NCI-H1092 treated with DMSO at 0.1 percent for 48 hours (cell line): ENCODE measurements at places on chromosomes 1 and 21.
A peak's percentile ranks its signal among the peaks of the same experiment; 100 is the strongest.

- DNase-seq = no peak
Measured at GRCh38 chr1:2850502-2850901, 49.0 kb upstream of the TTC34 start.

GRCh38 chr1:215835951-215836350 is 268.8 kb downstream of the KCTD3 start:
- DNase-seq = no peak

- peak; percentile 42 for DNase-seq
Measured at GRCh38 chr21:16587141-16587581, 857.4 kb downstream of the USP25 start.

DNA sequence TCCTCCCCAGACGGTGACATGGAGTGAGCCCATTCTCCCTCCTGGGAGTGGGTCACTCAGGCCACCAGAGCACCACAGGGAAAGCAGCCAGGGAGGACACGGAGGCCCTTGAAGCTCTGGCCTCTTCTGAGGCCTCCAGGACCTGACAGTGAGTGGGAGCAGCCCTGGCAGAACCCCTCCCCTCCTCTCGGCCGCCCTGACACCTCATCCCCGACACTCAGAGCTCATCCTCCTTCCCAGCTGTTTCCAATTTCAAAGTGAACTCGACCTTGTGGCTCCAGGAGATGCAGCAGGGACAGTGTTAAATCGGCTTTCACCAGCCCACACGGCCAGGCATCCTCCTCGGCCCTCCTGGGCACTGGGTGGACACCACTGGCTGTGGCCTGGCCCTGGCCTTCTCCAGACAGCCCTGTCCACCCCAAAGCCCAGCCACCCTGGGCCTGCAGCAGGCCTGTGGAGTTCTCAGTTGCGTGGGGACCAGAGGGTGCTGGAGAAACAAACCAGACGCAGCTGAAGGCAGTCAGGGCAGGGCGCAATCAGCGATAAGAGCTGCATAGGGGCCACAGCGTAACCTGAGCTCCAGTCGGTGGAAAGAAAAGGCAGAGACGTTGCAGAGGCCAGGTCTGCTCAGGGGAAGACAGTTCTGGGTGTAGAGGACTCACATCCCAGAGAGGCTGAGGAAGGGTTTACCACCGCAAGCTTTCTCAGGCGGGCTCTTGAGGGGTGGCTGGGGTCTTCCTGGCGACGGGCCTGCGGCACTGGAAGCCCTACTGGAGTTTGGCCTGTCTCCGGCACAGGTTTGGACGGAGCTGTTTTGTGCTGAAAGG is 27.1 kb downstream of the FTCD start:
- no peak for DNase-seq

DNA sequence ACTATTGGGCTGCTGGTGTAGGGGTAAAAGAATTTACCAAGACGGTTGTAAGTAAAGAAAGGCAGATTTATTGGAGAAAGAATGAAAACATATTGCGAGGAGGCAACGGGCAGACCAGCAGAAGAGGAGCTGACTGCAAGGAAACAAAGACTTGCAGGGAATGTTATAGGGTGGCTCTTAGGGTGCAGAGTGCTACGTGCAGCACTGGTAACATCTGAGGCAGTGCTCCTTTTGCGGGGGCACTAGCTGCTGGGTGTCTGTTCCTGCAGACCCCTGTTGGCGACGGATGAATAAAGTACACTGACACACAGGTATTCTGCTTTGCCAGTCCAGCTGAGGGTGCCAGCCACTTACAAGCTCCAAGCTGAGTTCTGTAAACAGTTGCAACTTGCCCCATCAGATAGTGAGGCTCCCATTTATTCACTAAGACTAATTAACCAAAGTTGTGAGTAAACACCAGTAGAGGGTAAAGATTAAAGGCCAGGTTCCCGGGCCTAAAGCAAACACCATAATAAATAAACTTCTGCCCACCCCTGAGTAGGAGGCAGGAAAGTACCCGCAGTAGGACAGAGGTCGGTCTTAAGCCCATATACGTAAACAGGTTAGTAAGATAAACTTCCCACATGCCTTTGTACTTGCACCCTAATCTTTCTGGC is 140.2 kb upstream of the KCNK1 start:
- DNase-seq = no peak

GRCh38 chr1:229027158-229027557 is 243.8 kb upstream of the RAB4A start:
- DNase-seq = no peak

- no peak for DNase-seq
Measured at GRCh38 chr1:204449678-204450280, 38.2 kb upstream of the PPP1R15B start.

DNA sequence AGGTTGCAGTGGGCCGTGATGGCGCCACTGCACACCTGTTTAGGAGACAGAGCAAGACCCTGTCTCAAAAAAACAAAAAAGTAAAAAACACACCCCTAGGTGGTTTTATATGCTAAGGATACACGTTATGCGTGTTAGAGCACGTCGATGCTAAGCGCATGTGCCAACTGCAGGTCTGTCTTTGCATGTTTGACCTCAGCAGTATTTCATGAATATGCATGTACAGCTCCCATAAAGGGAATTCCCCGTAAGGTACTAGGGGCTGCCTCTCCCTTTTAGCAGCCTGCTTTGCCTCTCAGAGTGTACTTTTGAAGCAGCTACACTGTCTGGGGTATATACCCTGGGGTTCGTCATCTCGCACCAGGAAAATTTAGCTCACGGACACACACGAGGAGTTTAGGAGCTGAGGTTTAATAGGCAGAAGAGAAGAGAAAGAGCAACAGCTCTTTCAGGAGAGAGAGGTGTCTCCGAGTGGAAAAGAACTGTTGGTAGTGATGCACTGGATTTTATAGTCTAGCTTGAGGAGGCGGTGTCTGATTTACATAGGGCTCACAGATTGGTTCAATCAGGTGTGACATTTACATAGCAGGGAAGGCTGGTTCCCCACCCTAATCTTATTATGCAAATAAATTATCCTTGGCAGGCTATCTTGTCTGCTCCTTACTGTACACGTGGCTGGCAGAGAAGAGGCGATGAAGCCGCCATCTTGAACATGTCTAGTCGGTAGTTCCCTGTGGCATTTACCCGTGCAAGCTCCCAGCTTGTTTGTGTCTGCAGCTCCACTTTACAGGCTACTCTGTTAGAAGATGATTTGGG is 4.2 kb upstream of the OTUD3 start:
- DNase-seq = peak; percentile 8

DNA sequence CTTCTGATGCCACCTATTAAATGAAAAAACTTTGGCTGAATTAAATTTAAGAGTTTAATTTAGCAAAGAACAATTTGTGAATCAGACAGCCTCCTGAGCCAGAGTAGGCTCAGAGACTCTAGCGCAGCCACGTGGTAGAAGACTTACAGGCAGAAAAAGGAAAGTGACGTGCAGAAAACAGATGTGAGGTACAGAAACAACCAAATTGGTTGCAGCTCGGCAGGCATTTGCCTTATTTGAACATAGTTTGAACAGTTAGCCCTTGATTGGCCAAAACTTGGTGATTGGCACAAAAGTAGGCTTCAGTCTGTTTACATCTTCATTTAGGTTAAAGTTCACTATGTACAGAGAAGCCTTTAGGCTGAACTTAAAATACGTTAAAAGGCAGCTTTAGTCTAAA is 22.9 kb downstream of the TCP10L start:
- DNase-seq = no peak

DNA sequence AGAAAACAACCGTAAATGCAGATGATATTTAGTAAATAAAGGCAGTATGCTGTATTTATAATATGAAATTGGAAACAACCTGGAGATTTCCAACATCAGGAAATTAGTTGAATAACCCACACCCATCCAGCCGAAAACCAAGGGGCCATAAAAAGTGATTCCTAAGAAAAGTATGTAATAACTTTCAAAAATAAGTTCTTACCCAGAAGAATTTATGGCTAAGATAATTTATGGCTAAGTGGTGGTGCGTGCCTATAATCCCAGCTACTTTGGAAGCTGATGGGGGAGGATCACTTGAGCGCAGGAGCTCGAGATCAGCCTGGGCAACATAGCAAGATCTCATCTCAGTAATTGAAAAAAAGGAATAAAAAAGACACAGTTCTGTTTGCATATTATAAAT is 43.2 kb downstream of the TMCO4 start:
- no peak for DNase-seq
